Glutamatergic neuron (in vitro differentiated cells): ENCODE measurements at places on chromosomes 1 and 21.

GRCh38 chr1:230012741-230013140 is 54.3 kb upstream of the GALNT2 start:
- DNase-seq: no peak

DNA sequence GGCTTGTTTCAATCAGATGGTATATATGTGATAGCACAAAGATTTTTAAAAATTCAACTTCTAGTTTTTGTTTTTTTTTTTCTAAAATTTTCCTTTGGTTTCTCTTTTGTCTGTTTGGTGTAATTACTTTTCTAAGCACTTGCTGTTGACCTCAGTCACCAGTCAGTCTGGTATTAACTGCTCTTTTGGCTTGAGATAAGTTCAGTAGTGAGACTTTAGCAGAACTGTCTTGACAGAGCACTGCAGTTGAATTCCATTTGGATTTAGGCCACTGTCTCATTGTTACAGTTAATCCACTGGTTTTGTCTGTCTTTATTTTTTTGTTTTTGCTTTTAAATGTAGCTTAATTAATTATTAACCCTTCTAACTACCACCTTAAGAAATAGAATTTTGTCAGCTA is 36.2 kb downstream of the OSBPL9 start:
- DNase-seq: no peak

DNA sequence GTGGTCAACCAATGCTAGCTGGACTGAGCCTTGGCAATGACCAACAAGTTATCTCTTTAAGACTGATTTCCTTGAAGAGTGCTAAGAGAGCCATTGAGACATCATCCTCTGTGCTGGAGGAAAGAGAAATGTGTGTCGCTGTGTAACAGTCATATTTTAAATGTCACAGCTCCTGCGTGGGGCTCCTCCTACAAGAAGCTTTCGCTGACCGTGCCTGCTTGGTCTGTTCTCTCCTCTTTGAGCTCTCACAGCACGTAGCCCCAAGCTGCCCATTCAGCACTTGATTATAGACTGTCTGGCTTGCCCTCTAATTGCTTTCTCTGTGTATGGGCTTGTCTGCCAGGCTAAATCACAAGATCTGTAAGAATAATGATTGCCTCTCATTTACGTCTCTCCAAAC is 221.3 kb downstream of the FOXD2 start:
- no peak for DNase-seq

GRCh38 chr1:99986656-99987225 is 16.9 kb downstream of the SLC35A3 start:
- DNase-seq: no peak

- no peak for DNase-seq
Observed at GRCh38 chr1:229191066-229191674, 79.7 kb upstream of the RAB4A start.

GRCh38 chr1:32321712-32322291 is 14.2 kb downstream of the MARCKSL1 start:
- DNase-seq: no peak

GRCh38 chr1:247368490-247369145 is 37.0 kb upstream of the ZNF496 start:
- no peak for DNase-seq

DNA sequence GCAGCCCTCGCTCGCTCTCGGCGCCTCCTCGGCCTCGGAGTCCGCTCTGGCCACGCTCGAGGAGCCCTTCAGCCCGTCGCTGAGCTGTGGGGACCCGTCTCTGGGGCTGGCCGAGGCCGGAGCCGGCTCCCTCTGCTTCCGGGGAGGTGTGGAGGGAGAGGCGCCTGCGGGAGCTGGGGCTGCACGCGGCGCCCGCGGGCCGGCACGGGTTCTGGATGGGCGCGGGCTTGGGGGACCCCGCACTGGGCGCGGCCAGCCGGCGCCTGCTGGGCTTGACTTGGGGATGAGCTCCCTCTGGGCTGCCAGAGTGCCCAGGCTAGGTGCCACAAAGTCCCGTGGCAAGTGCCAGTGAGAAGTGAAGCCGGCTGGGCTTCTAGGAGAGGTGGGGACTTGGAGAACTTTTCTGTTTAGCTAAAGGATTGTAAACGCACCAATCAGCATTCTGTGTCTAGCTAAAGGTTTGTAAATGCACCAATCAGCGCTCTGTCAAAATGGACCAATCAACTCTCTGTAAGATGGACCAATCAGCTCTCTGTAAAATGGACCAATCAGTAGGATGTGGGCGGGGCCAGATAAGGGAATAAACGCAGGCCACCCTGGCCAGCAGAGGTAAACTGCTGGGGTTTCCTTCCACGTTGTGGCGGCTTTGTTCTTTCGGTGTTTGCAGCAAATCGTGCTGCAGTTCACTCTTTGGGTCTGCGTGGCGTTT is 20.2 kb downstream of the EXOC8 start:
- DNase-seq: no peak

- peak; percentile 31 for DNase-seq
Observed at GRCh38 chr1:245195398-245195797, 40.6 kb downstream of the KIF26B start.

GRCh38 chr1:158124999-158125398 is 55.7 kb upstream of the CD1D start:
- DNase-seq: peak; percentile 83

- DNase-seq: no peak
Observed at GRCh38 chr1:61322008-61322744, 239.8 kb downstream of the NFIA start.

- no peak for DNase-seq
Observed at GRCh38 chr1:225461533-225462428, 33.9 kb upstream of the LBR start.

DNA sequence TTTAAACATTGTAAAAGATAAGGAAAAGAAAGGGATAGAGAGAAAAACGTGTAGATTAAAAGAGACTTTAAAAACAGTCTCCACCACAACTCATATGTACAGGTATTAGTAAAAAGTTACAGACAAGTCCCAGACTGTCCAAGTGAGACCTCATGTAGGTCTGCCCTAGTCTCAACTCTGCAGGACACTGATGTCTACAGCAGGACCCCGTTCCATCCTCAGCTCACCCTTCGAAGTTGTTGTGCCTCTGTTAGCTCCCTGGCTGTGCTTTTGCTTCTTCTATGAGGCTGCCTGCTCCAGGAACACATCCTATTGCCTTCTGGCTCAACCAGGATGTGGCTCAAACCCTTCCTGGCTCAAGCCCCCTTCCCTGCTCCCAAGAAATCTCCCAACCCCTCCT is 72.9 kb upstream of the FBXO28 start:
- no peak for DNase-seq

- DNase-seq: no peak
Observed at GRCh38 chr1:159341736-159342135, 39.6 kb downstream of the FCER1A start.
